ENCODE measurements at places on chromosomes 16 and 17.

GRCh38 chr16:75263963-75264445, 12.6 kb upstream of the BCAR1 start:
- no peak for DNase-seq

DNA sequence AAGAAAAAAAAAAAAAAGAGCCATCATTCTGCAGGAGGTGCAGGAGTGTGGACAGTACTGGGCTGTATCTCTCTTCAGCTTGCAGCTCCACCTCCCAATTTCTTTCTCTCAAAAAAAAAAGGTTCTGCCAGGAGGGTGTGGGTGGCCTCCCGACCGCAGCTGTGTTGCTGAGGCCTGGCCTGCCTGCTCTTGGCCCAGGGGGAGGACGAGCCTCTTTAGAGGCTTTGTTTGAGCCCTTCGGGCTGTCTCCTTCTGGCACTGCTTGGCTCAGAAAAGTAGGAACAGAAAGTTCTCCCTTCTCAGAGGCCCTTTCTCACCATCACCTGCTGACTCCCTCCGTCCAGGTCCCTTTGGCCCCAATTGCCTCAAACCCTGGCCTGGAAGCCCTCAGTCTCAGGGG, 22.2 kb upstream of the C17orf107 start:
- no peak for DNase-seq

GRCh38 chr16:84833144-84833500, 13.3 kb downstream of the CRISPLD2 start:
- DNase-seq, result no peak

GRCh38 chr17:41909088-41909487, 9.7 kb downstream of the ACLY start:
- no peak for DNase-seq

GRCh38 chr17:78599419-78599818, 22.2 kb upstream of the DNAH17 start:
- DNase-seq, result no peak

DNA sequence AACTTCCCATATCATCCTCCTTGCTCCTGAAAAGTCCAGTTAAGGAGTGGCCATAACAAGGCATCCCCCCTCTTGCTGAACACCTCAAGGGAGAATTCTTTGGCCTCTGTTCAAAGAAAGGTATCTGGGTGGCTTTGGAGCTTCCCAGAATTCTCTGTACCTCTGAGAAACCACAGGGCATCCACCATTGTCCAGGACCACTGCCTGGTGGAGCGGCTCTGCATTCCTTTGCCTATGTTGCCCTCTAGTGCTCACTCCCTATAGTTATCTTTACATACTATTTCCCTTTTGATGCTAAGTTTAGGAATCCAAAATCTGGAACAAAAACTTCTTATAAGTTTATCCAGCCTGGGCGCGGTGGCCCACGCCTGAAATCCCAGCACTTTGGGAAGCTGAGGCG, 30.3 kb downstream of the CHD9NB start:
- DNase-seq, result peak; percentile 30

- DNase-seq, result no peak
Observed at GRCh38 chr17:45339646-45340605, 23.1 kb upstream of the MAP3K14 start.

- no peak for DNase-seq
Observed at GRCh38 chr16:22023505-22023904, 15.6 kb downstream of the MOSMO start.

DNA sequence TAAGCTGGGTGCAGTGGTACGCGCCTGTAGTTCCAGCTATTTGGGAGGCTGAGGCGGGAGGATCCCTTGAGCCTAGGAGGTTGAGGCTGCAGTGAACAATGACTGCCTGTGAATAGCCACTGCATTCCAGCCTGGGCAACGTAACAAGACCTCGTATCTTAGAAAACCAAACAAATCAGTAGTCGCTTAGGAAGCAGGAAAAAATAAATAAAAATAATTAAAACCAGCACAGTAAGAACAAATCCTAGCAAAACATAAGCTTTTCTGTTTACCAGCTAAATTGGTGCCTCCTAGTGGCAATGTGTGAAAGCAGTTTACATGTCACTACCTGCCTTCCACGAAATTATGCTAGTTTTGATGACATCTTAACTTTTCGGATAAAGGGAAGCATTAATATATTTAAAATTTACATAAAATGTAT, 1.3 kb downstream of the ARMC5 start:
- DNase-seq, result peak; percentile 39

GRCh38 chr16:4664538-4665418, 28.6 kb upstream of the NUDT16L1 start:
- DNase-seq, result peak; percentile 61

DNA sequence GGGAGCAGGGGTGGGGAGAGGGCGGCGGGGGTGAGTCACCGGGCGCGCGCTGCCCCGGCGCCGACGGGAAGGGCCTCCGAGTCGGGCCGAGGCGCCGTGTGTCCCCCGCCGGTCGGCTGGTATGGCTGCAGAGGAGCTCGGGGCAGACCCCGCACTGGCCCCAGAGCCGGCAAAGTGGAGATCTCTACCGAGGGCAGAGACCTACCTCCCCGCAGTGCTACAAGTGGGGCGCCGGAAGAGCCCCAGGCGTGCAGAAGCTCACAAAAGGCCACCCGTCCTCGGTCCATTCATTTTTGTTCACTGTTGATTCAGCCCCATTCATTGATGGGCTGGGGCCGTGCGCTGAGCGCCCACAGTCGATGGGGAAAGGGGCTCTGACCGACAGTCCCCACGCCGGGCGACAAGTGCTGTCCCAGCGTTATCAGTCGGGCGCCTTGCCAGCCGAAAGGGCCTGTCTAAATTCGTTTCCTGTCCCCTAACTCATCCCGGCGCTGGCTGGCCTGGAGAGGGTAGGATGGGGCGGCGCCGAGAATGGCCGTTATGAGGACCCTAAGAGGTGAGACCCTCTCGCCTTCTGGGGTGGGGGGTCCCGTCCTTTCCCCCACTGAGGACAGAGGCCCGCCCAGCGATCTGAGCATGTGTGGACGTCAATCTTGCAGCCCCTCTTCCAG, 709 bp upstream of the ENO3 start:
- DNase-seq, result peak; percentile 47

GRCh38 chr16:19907161-19907992, 22.7 kb upstream of the GPRC5B start:
- DNase-seq, result peak; percentile 83

DNA sequence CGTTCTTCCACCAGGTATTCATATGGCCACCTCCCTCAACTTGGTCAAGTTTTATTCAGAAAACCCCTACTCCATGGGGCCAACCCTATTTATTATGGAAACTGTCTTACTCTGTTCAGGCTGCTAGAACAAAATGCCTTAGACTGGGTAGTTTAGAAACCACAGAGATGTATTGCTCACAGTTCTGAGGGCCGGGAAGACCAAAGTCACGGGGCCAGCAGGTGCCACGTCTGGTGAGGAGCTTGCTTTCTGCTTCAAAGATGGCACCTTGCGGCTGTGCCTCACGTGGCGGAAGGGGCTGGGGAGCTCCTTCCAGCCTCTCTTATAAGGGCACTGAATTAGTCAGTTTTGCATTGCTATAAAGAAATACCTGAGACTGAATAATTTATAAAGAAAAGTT, 74.3 kb downstream of the AXIN2 start:
- DNase-seq, result no peak

- no peak for DNase-seq
Observed at GRCh38 chr17:5122586-5123342, 6.9 kb downstream of the USP6 start.

DNA sequence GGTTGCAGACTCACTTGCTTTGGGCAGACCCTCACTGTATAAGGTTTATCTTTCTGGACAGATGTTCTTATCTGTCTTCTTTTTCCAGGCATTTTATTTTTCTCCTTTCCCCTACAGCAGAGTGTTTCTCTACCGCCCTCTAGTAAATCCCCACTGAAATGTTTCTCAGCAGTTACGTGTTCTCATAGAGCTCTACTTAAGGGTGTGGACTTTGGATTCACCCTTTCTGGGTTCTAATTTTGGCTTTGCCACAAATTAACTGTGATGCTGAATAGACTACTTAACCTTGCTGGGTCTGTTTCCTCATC, 2.0 kb downstream of the ADAT1 start:
- DNase-seq, result peak; percentile 39

DNA sequence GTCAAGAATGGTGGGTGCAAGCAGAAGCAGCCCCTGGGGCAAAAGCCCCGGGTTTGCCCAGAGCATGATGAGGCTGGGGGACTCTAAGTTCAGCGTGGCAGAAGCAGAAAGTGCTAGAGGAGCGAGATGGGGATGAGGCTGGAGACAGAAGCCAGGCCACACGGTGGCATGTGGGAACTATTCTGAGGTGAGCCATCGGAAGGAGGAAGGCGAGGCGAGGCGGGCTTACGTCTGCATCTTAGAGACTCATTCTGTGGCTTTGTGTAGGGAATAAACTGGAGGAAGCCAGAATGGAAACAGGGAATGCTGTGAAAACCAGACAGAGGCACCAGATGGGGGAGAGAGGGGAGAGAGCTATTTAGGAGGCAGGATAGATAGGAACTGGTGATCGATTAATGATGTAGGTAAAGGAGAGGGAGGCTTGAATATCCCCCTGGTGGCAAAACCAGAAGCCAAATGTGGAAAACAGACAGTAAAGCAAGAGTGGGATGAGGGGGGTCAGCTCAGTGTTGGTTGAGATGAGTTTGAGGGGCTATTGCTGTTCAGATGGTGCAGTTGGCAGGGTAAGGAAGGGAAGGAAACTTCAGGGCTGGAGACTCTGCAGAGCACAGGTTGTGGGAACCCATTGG, 3.1 kb upstream of the TNFSF13 start:
- DNase-seq, result no peak

GRCh38 chr17:7700510-7700909, 4.5 kb upstream of the EFNB3 start:
- no peak for DNase-seq

DNA sequence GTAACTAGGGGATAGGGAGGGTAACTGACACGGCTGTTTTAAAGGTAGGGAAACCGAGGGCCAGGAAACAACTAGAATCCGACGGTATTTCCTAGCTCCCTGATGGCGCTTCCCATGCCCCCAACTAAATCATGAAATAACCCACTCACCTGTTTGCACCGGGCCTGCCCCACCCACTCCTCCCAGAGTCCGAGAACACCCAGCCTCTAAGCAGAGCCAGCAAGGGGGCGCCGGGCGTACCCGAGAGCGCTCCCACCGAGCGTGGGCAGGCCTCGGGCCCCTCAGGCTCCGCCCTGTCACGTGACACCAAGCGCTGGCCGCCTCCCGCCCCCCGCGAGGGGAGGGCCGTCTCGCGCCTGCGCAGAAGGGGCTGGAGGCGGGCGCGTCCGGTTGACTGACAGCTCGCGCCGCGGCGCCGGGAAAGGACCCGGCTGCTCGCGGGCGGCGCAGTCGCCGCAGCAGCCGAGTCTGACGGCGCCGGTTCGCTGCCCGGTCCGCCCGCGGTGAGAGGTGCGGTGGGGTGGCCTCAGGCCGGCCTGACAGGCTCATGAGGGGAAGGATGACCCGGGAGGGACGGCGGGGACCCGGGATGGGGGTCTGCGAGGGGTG, at the start of gene KIAA0513:
Gene KIAA0513, plus strand, starts transcription at position 447 of the 609 bp plus-strand sequence. CDS start 39,277 bp downstream, outside the sequence.
- DNase-seq, result peak; percentile 97

DNA sequence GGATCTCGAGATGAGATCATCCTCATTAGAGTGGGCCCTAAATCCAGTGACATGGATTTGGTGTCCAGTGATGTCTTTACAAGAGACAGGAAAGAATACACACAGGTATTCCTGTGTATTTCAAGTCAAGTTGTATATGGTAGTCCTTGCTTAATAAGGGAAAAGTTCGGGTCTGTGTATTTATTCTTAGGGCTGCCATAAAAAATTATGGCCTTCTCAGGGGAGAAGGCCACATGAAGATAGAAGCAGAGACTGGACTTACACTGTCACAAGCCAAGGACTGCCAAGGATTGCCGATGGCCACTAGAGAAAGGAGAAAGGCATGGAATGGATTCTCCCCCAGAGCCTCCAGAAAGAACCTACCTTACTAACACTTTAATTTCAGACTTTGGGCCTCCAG, 8.3 kb downstream of the KRABD2 start:
- no peak for DNase-seq

- DNase-seq, result no peak
Observed at GRCh38 chr17:29007860-29008455, 2.1 kb upstream of the SEZ6 start.

DNA sequence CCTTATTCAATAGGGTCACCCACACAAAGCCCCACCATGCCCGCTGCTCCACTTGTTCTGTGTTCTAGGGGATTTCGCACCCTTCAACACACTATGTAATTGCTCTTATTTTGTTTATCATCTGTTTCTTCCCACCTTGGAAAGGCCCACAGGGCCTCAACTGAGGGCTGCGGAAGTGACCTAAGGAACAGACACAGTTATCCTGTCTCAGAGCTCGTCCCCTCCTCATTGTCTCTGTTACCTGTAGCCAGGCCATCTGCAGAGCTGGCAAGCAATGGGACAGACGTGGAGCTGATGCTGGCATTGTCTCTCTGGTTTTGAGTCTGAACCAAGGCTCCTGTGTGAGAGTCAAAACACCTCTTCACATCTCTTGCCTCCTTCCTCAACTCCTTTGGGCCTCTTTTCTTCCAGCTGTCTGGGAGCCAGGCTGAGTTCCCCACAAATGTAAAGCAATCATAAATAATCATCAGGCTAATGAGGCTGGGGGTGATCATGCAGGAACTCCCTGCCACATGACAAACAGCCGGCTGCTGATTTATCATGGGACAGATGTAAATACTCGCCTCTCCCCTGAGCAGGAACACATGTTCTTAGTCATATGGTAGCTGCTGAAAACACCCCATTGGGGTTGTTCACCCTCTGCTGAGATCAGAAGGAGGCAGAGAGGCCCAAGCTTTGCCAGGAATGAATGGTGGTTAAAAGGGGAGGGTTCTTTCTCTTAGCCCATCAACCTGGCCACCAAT, 71.9 kb downstream of the AXIN2 start:
- no peak for DNase-seq

GRCh38 chr17:46815474-46816353, 2.8 kb downstream of the WNT3 start:
- no peak for DNase-seq

DNA sequence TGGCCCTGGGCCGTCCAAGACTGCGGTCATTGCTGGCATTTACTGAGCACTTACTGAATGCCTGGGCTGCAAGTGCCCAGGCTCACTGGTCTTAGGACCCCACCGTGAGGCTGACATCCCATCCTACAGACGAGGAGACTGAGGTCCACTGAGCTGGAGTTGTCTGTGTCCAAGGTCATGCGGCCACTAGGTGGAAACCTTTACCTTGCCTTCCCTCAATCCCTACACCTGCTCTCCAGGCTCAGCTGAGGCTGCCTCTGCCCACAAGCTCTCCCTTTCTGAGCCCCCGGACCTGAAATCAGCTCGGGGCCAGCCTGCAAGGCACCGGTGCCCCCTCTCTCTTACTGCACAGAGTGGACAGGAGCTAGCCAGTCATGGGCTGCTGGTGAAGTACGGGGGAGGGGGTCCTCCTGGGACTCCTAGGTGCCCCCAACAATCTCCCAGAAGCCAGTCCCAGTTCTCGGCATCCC, 1.5 kb downstream of the CASKIN1 start:
- peak; percentile 50 for DNase-seq

- no peak for DNase-seq
Observed at GRCh38 chr16:81713295-81713772, 65.8 kb upstream of the PLCG2 start.

GRCh38 chr16:31347445-31347844, 7.5 kb upstream of the ITGAX start:
- no peak for DNase-seq

- no peak for DNase-seq
Observed at GRCh38 chr17:11178581-11178980, 62.4 kb upstream of the SHISA6 start.
